ENCODE measurements at places on chromosomes 1 and 21. TPM values are rescaled to one million over a fixed set of nuclear protein-coding genes. Genes with fewer than 3 reads are reported as not detected.

IL10RB gene
- 9.8 TPM for total RNA-seq

SH3D21 gene
- total RNA-seq: 4.2 TPM

DNA sequence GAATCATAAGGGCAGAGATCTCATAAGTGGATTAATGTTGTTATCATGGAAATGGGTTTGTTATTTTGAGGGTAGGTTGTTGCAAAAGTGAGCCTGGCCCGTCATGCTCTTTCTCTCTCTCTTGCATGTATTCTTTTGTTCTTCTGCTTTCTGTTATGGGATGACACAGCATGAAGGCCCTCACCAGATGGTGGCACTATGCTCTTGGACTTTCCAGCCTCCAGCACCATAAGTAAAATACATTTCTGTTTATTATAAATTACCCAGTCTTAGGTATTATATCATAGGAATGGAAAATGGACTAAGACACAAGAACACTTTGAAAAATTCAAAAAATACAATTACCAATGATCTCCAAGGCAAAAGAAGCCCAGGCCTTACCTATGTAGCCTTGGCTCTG, 676.1 kb downstream of the PTPRU start:
- no peak for DNase-seq

DNA sequence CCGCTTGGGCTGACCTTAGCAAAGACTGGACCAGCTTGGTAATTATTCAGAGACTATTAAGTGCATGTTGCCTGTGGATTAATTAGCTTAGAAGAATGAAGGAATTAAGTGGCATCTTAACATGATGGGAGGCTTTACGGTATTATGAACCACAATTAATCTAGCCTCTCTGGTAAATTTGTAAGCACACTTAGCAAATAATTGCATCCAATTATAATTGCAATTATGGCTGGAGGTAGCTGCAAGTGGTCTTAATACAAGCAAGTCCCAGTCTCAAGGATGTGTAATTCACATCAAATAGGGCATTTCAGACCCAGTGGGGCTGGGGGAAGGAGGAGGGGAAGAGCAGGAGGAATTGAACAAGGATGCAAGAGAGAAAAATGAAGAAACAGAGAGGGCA, 151.6 kb downstream of the CNIH3 start:
- no peak for DNase-seq

ADAMTS5 gene
- 2.6 TPM for total RNA-seq

- DNase-seq: peak; percentile 76
These were observed 5.0 kb upstream of the CHI3L2 start for GRCh38 chr1:111222308-111223125.

GRCh38 chr1:46479744-46480350, 9.8 kb upstream of the DMBX1 start:
- peak; percentile 14 for DNase-seq

HMCN1 gene
- 17.1 TPM for total RNA-seq

DNA sequence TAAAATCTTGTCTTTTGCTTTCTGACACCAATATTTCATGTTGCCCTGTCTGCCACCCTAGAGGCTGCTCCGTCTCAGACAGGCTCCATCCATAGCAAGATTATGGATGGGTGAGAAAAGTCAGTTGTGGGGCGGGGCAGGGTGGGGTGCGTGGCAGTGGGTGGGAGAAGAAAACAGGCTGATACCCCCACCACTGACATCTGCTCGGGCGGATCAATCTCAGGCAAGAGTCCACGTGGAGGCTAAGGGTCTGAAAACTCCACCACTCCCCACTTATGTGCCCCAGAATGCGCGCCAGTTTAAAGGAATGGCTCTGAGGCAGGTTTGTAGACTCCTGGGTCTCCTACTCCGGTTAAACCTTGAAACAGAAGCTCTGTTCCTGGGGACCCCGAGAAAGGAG, 101.5 kb downstream of the HLCS start:
- no peak for DNase-seq

TNFAIP8L2 gene
- total RNA-seq: 1.8 TPM

DNA sequence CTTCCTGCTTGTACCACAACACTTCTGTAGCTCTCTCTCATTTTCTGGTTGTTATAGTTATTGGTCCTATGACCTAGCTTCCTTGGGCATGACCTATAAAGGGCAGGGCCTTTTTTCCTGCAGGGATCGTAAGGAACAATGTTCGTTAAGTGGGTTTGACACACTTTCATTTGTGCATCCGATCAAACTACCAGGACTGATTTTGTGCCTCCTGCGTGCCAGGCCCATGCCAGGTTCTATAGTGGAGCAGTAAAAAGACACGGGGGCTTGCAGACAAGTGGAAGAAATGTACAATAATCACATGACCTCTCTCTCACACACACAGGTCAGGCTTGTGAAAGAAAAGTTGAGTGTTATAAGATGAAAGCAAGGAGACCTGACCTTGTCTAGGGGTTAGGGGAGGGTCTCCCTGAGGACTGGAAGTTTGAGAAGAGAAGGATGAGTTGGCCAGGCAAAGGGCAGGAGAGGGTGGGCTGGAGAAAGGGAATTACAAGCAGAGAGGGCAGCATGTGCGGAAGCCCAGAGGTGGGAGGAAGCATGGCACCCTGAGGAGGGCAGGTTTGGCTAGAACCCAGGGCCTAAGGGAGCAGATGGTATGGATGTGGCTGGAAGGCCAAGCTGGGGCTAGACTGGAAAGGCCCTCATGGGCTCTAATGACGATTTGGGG, 145.4 kb downstream of the GRIK3 start:
- DNase-seq: no peak

TCHHL1 gene
- total RNA-seq: not detected

DNA sequence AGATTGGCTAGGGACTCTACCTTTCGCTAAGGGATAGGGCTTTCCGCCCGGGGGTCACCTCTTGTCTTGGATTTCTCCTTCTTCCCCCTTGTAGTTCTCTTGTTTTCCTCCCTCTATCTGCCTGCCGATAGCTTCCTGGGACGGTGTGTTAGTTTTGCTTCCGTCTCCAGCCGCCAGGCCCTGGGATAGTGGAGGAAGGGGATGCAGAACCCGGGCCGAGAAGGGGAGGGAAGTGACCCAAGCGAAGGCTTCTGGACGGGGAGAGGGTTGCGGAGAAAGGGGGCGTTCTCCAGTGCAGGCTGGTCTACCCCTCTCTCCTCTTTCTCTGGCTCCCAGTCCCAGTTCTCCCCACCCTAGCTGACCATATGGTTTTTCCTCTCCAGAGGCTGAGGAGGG, 871 bp downstream of the TUFT1 start:
- no peak for DNase-seq

- no peak for DNase-seq
These were observed 59.1 kb downstream of the PTGFR start for GRCh38 chr1:78549891-78550290.

DNA sequence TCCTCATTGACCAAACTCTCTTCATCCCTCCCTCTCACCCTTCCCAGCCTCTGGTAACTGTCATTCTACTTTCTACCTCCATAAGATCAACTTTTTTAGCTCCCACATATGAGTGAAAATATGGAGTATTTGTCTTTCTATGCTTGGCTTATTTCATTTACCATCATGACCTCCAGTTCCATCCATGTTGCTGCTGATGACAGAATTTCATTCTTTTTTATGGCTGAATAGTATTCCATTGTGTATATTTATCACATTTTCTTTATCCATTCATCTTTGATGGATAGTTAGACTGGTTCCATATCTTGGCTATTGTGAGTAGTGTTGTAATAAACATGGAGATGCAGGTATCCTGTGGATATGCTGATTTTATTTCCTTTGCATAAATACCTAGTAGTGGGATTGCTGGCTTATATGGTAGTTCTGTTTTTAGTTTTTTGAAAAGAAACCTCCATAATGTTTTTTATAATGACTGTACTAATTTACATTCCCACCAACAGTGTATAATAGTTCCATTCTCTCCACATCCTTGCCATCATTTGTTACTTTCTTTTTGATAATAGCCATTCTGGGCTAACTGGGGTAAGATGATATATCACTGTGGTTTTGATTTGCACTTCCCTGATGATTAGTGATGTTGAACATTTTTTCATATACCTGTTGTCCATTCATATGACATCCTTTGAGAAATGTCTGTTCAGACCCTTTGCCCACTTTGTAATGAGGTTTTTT, 35.7 kb downstream of the IARS2 start:
- no peak for DNase-seq

- DNase-seq: no peak
These were observed 34.6 kb downstream of the C8B start for GRCh38 chr1:56931211-56931610.

DNA sequence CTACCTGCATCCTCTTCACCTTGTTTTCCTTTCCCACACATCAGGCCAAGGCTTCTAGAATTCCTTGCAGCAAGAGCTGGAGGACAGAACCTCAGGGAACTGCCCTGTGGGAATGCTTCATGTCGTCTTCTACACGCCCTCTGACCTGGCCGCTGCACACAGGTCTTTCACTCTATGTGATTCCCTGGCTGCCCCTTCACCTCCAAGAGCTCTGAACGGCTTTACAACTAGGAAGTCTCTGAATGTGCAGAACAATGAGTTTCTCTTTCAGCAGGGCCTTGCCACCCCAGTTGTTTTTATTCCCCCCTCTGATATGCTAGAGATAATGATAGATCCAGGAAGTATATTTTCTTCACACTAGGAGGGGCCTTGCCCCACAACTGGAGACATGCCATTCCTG, 142.6 kb downstream of the CLIC6 start:
- DNase-seq: no peak

- DNase-seq: peak; percentile 93
These were observed 59.1 kb downstream of the FAAP20 start for GRCh38 chr1:2135441-2135841.

DNA sequence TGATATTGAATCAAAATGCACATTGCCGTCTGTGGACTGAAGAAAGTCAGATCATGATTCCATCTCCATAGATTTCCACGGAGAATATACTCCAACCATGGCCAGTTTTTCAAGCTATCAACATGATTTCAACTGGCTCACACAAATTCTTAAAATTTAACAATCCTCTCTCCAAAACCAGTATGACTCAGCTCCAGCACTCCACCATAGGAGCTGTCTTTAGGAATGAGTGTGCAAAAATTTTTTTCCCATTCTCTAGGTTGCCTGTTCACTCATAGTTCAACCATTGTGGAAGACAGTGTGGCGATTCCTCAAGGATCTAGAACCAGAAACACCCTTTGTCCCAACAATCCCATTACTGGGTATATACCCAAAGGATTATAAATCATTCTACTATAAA, 40.8 kb downstream of the RGL1 start:
- no peak for DNase-seq

FCRL5 gene
- not detected for total RNA-seq

FCGR3A gene
- 42.7 TPM for total RNA-seq

SELENBP1 gene
- 60.6 TPM for total RNA-seq

GRCh38 chr1:66927528-66927927, 2.7 kb downstream of the MIER1 start:
- DNase-seq: no peak

- no peak for DNase-seq
These were observed 3.5 kb upstream of the MAN1C1 start for GRCh38 chr1:25613091-25613490.

DNA sequence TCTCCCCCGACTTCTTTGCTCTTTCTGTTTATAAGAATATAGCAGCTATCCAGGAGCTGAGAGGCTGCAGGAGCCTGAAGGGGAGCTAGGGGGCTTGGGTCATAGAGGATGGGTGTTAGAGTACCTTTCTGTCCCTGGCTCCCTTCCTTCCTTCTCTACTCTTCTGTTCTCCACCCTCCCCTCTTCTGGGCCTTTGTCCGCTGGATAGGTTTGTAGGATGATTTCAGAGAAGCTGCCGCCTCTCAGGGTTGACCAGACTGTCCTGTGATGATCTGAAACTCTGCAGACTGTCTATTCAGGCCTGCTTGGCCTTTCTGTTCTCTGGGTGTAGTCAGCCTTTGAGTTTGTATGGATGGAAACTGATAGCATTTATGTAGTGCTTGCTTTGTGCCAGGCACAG, 26.3 kb downstream of the PPFIA4 start:
- DNase-seq: no peak

- no peak for DNase-seq
These were observed 406.0 kb downstream of the SIPA1L2 start for GRCh38 chr1:232223887-232224286.

DNA sequence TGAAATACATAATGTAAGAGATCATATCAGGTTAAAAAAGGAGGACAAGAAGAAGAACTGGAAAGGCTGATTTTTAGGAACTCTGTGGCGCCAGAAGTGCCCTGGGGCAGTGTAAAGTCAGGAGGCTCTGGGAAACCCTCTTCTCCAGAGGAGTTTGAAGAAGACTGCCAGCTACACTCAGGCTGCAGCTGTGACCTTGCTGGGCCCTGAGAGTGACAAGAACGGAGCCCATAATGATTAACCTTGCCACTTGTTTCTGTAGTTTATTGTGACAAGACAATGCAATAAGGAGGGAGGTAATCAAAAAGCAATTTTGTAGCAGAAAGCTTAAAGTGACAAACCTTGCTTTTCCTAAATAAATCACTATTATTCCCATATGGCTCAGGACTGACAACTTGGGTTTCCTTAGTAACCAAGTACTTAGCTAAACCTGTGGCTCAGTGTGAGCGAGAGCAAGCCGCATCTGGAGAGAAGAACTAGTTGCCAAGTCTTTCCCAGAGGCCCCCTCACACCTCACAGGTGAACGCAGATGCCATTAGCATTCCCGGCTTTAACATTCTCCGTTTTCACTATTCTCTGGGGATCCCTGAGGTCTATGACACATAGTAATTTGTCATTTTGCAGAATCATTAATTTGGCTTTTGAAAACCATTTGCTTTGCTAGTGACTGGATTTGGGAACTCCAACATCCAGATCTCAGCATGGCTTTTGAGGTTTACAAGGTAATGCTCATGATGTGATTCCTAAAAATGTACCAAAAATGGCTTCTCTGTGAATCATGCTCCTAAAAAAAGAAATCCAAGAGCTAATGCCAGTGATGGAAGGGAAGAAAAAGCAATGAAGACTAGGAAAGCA, 115.9 kb downstream of the OMA1 start:
- DNase-seq: no peak

DNA sequence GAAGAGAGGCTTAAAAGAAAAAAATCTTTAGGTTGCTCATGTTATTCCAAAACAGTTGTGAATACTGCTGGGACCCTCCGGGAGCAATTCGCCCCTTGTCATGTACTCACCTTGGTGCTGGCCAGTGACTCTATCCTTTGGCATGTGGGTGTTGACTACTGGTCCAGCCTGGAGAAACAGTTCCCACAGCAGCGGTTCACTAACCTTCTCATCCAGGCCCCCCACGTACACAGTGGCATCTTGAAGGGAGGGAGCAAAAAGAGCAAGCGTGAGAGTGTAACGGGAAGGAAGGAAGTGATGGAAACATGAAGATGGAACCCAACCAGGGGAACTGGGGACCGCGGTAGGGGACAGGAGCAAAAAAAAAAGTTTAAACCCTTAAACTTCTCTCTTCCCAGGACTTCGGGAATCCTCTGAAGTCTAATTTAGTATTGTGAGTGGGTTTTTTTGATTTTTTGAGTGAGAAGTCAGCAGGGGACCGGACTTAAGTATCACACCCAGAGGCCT, 494 bp downstream of the SF3B4 start:
- no peak for DNase-seq

GRCh38 chr1:60872426-60873054, 209.8 kb upstream of the NFIA start:
- DNase-seq: no peak

DNA sequence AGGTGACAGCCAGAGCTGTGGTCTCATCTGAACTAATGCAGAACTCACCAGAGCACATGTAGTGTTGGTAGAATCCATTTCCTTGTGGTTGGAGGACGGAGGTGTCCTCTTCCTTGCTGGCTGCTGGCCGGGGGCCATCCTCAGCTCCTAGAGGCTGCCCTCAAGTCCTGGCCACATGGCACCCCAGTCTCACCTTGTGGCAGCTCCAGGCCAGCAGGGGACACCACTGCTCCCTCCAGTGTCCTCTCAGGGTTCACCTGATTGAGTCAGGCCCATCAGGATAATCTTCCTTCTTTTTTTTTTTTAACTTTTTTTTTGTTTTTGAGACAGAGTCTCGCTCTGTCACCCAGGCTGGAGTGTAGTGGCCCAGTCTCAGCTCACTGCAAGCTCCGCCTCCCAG, 2.9 kb downstream of the KCNE1 start:
- DNase-seq: peak; percentile 46
